ENCODE measurements at places on chromosomes 5 and 9.

GRCh38 chr5:54741711-54742110, 224.2 kb downstream of the SNX18 start:
- DNase-seq, result no peak

- DNase-seq, result no peak
Observed at GRCh38 chr5:57598756-57599155, 116.1 kb upstream of the ACTBL2 start.

GRCh38 chr5:68456756-68457217, 241.2 kb downstream of the PIK3R1 start:
- DNase-seq, result no peak

DNA sequence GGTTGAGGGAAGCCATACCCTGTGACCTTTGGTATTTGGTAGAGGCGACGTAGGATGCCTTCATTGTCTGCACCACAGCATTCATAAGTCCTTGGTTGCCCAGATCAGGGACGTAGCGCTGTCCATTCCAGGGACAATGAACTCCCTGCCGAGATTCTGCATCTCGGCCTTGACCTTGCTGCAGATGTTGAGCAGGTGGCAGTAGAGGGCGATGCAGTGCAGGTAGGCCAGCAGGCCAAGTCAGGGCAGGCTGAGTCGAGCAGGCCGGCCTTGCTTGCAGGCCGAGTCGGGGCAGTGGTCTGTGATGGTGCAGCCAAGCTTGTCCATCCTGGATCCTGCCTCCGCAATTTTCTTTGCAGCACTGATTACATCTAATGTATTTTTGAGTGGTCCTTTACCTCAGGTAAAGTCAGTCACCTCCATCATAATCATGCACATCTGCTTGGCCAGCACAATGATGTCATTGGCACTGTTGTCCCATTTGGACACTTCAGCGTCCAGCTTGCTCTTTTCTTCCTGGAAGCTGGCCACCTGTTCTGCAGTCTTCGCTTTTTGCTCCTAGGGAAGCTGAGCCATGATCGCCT, 93.4 kb upstream of the CCDC112 start:
- DNase-seq, result no peak

GRCh38 chr5:180054226-180054625, 17.3 kb downstream of the RNF130 start:
- DNase-seq, result no peak

- DNase-seq, result no peak
Observed at GRCh38 chr9:88583901-88584596, 49.1 kb downstream of the NXNL2 start.

DNA sequence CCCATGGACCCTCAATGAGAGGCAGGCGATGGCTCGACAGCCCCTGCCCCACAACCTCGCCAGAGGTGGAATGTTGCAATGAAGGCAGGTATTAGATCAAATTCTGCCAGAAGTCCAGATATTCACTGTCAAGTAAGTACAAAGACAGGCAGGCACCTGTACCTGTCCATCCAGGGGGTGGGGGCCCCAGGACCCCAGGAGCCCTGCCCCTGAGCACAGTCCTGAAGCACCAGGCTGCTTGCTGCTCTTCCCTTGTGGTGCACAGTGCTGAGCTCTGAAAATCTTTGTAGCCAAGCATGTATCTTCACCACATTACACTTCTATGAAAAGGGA, 26.2 kb upstream of the HMCN2 start:
- no peak for DNase-seq

GRCh38 chr5:97070234-97070633, 72.2 kb downstream of the LIX1 start:
- DNase-seq, result no peak

GRCh38 chr5:65722575-65723403, 784 bp downstream of the NLN start:
- peak; percentile 35 for DNase-seq

DNA sequence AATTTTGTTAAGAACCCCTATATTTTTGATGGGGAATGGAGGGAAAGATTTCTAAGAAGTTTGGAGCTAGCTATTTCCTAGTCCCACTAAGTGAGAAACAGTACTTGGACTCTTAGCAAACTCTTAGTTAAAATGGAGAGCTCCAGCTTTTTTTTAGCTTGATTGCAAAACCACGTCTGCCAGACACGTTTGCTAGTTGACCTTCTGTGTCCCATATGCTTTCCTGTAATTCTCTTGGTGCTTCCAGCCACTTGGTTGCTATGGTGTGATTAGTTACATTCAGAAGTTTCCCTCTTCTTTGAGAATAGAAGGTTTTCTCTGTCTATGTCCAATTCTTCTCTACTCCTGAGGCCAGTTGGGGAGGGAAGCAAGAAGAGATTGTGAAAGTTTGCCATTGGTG, 417.0 kb upstream of the TLE4 start:
- no peak for DNase-seq

DNA sequence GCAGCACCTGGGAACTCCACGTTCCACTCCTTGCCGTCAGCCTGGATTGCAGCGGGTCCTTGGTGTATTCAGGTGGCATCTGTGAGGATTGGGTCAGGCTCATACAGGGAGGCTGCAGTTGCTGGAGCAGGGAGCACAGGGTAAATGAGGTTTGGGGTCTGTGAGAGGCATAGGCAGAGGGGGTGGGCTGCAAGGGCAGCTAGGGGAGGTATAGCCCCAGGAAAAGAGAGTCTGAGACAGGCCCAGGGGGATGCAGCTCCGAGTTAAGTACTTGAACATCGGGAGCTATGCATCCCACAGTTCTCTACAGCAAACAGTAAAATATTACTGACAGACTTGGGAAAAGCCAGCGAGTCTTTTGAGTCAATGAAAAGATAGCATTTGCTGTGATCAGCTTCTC, 101.6 kb downstream of the TRIO start:
- no peak for DNase-seq

DNA sequence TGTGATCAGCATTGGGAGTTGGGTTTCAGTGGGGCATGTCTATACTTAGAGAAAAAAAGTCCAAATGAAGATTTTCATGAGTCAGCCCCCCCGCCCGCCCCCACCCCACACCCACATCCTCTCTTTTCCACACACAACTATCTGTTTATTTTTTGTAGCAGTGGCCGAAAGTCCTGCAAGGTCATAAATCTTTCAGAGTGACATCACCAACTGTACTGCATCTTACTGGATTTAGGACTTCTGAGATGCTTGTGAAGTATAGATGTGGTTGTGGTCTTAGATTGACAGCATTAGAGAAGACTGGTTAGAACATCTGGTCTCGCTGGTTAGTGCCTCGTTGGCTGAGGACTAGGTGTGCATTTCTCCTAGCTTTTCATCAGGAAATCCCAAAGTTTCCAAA, 7.3 kb upstream of the ROPN1L start:
- DNase-seq, result no peak

DNA sequence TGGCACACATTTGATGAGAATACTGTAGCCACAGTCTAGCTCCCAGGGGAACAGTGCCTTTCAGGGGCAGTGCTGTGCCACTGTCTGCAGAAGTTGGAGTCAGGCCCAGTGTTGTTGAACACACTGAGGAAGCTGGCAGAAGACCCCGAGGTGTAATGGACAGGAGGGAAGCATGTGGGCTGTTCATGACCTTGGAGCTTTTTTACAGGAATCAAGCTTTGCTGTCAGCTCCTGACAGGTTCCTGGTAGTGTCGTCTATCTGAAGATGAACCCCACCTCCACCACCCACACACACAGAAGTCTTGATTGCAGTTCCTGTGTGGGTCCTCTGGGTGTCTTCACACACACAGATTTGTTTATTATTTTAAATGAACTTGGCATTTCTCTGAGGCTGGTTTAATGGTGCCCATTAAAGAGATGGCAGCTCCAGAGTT, 40.3 kb upstream of the TNFAIP8 start:
- DNase-seq, result peak; percentile 7

- DNase-seq, result no peak
Observed at GRCh38 chr9:113858282-113858681, 17.8 kb upstream of the ZNF618 start.

DNA sequence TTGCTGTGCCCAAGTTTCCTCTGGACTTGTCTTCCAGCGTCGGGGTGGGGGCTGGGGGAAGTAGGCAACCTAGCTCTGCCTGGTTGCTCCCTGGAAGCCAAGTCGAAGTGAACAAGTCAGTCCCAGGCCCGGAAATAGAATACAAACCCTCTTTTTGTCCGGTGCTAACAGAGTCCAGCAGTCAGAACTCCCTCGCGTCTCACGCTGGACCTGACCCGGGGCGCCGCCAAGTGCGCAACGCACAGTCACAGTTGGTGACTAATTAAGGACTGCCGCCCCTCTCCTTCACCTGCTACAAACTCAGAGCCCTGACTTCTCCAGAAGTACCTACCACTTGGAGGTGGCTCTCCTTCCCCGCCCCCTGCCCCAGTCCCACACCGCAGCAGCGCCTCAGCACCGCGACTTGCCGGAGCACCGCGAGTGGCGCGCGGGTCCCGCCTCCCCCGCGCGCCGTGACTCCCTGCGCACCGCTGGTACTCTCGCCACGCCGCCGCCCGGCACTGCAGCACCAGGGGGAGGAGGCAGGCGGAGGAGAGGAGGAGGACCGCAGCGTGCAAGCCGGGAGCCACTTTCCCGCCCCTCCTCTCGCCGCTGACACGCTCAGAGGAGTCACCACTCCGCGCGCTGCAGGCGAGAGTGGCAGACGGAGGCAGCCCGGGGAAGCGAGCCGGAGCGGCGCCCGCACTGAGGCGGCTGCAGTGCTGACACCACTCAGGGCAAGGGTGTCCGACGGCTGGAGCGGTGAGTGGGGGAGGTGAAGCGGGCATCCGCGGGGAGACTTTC, at the start of gene SV2C:
SV2C (plus strand) TSS at position 612 of the 783 bp plus-strand sequence. CDS start 48,368 bp downstream, outside the sequence.
- no peak for DNase-seq

- no peak for DNase-seq
Observed at GRCh38 chr9:128979111-128979510, 31.6 kb downstream of the NUP188 start.

DNA sequence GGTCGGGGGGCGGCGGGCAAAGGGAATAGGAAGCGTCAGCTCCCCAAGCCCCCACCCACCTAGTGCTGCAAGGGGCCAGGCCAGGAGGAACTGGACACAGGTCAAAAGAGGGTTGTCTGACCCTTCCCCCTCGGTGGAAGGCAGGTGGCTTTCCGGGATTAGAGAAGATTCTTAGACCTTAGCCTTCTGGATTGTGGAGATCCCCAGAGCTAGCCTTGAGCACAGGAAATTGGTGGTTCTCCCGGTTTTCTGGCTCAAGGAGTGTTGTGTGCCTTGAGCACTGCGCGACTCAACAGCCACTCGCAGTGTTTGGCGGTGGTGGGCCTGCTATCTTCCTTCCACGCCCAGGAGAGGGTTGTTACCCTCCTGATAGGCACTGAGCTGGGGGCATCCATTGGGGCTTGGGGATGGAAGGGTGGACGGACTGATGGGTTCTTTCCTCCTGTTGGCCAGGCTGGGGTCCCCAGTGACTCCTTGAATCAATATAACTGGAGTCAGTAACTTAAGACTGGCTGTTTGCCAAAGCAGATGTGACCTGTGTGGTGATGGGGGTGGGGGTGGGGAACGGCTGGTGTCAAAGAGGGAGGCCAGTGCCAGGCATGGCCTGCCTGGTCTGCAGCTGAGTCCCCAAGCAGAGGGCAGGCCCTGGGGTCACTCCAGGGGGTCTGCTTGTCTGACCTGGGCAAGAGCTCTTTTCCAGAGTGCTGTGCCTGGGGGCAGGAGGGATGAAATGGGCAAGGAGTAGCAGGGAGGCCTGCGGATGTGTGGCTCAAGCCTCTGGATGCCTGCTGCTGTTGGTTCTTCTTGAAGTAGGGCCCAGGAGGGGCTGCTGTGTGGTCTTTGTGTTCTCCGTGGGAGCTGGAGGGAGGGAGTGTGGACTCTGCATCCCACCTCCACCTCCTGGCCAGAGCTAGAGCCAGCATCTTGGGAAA, 2.1 kb downstream of the FGF18 start:
- DNase-seq, result no peak

DNA sequence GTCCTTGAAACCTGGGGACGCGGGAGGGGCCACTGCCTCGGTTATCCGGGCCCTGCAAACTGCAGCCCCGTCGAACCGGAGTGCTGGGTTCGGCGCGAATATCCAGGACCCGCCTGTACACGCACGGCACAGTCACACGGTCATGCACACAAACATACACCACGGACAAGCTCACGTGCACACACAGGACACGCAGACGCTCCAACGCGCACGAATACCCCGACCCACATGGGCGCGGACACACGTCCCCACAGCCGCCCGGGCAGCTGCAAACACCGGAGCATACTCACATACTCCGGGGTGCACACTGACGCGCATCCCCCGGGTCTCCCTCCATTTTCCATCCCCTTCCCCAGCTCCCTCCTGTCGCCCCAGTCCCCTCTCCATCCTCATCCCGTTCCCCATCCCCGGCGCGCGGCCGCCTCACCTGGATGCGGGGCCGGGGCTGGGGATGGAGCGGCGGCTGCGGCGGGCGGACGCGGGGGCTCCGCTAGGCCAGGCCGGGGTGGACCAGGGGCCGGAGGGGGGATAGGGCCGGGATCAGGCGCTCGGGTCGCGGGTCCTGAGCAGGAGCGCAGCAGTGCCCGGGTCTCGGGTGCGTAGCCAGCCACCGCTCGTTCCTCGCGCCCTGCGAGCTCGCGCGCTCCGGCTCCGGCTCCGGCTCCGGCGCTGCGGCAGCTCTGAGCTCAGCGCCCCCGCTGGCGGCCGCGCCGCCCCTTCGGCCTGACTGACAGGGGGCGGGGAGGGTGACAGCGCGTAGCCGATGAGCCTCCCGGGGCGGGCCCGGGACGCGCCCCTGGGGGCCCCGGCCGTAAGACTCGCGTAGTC, at the start of the genes EIF4E1B and SNCB:
EIF4E1B (plus strand) TSS at position 823 of the 828 bp plus-strand sequence. CDS start 12,113 bp downstream, outside the sequence.
SNCB (minus strand) TSS at position 682 of the 828 bp plus-strand sequence. CDS start 880 bp downstream, outside the sequence.
- DNase-seq, result peak; percentile 74

DNA sequence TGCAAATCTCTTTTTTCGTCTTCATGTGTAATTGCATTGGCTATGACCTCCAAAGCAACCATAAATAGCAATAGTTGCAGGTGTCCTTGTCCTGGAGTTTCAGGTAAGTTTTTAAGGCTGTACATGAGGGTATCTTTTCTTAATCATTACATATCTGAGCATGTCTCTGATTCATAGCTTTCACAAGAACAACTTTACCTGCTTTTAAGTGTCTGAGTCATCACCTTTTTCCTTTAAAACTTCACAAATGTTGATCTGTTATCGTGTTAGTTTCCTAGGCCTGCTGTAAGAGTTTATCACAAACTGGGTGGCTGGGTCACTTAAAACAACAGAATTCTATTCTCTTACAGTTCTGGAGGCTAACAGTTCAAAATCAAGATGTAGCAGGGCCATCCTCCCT, 13.8 kb downstream of the GARNL3 start:
- no peak for DNase-seq

DNA sequence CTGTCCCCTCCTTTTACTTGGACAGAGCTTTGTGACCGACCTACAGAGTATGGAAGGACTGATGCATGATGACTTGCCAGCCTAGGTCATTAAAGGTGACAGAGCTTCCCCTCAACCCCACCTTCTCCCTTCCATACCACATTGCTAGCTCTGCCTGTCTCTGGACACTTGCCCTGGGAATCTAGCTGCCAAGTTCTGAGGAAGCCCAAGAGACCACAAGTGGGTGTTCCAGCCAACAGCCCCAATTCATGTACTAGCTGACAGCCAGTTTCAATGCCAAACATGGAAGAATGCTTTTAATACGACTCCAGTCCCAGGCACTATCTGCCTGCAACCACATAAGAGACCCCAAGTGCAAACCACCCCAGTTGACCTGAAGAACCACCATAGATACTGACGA, 477.1 kb downstream of the SPOCK1 start:
- DNase-seq, result no peak

GRCh38 chr5:104977529-104977928, 1414.9 kb upstream of the NUDT12 start:
- peak; percentile 26 for DNase-seq

All from NCI-H2081 (cell line).